Activated T-cell treated with anti-CD3 and anti-CD28 coated beads for 24 hours (primary cell): ENCODE measurements at places on chromosomes 5 and 9.

GRCh38 chr9:136251264-136252115 is 5.9 kb upstream of the QSOX2 start:
- no peak for DNase-seq

DNA sequence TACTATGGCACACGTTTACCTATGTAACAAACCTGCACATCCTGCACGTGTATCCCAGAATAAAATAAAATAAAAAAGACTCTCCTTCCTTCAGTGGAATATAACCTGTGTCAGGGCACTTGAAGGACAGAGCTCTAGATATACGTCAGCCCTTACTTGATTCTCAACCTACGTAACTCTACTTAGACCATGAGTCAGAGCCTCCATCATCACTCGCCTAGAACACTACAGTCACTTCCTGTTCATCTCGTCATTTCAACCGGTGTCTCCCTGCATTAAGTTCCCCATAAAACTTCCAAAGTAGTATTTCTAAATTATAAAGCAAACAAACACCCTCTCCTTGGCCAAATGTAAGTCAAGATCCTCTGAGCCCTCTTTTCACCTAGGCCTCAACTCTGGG is 243.5 kb upstream of the CCNG1 start:
- no peak for DNase-seq

GRCh38 chr9:28930766-28931165 is 1357.5 kb upstream of the C9orf72 start:
- no peak for DNase-seq

GRCh38 chr9:123345567-123345955 is 10.4 kb upstream of the CRB2 start:
- no peak for DNase-seq

DNA sequence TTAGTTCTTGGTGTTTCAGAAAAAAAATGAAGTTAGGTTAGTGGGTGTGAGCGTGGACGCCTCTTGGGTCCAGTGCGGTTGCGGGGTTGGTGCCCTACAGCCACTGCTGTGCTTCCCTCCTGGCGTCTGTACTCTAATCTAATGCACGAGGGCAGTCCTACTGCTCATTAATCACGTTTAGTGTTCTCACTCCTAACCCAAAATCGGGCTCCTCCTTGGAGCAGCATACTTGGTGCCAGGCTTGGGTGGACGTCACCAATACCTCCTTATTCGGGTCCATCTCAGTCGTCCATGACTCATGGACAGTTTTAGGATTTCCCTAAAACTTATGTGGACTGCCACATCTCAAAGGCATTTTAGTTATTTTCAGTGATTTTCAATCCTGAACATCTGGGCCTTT is 41.6 kb downstream of the TRIO start:
- no peak for DNase-seq
